ENCODE measurements at places on chromosomes 4 and X. TPM values are rescaled to one million over a fixed set of nuclear protein-coding genes. Genes with fewer than 3 reads are reported as not detected.
A peak's percentile ranks its signal among the peaks of the same experiment; 100 is the strongest.

L1CAM gene
- 16.4 TPM for total RNA-seq

GRCh38 chr4:14790494-14790893 lies 211.8 kb upstream of the CPEB2 start:
- DNase-seq, result no peak

DNA sequence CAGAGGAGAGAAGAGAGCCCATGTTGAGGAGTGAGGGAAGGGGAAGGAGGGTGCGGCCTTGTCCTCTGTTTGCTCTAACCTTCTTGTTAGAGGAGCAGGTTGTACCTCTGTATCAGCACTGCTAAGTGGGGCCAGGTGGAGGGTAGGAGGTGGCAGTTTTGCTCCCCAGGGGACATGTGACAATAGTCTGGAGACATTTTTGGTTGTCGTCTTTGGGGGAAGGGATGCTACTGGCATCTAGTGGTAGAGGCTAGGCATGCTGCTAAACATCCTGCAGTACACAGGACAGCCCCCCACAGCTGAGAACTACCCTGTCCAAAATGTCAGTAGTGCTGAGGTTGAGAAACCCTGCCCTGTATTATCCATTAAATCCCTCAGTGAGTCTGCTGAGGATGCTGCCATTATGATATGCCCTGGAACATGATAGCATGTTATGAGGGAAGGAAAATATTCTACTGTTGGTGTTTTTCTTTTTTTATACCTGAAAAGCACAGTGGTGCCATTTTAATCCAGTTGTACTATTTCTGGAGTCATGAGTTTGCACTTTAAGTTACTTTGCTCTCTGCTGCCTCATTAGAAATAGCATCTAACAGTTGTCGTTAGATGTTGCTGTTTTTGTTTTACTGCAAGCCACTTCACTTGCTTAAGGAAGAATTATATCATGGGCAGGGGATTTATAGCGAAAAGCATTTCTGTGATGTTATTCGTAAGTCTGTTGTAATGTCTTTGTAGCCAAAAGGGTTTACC lies 90.6 kb downstream of the LRP2BP start:
- DNase-seq, result peak; percentile 28

AREG gene
- not detected for total RNA-seq

DNA sequence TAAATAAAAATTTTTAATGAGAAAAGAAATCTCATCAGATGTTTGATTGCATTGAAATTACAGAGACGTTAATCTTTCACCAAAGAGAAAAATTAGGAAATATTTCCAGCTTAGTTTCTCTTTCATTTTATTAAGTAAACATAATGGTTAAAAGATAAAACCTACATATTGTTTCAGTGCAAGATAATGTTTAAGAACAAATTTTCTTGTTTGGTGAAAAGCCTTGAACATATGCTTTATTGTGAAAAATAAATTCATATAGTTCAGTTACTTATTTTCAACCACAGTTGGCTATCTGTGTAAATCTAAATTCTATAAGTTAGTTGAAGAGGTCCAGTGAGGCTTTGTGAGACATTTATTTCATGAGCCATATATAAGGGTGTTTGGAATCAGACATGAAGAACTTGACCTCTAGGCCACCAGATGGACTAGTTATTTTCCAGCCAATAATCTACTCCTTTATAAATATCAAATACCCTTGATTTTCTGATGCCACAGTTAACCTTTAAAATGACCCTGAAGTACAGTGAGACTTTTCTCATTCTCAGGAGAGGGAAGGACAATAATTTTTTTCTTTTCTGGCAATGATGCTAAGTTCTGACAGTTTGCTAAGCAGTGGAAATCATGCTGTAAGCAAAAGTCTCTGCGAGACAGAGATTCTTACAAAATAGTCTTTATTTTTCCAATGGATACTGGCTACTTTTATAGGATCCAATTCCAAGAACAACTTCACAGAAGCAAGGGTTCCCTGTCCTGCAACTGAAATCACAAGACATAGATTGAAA lies 2.5 kb downstream of the ARSJ start:
- no peak for DNase-seq

ZNF711 gene
- 0.86 TPM for total RNA-seq

GRCh38 chr4:17132226-17132625 lies 233.8 kb upstream of the LDB2 start:
- DNase-seq, result peak; percentile 10

DNA sequence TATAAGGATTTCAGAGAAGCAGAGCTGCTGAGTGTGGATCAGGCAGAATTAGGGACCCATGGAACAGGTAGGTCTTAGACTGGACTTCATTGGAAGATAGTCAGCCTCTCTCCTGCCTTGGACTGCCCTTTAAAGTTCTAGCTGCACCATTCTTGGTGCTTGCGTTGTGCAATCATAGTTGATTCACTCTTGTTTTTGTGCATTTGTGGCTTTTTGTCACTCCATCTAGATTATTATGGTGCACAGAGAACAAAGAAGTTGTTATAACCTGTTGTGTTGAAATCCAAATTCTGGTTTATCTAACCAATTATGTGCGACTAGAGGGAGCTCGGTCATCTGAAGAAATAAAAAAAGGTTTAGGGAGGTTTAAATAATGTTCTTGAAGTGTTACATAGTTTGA lies 59.3 kb downstream of the JADE1 start:
- peak; percentile 48 for DNase-seq

HOPX gene
- under 0.01 TPM for total RNA-seq

HTN3 gene
- total RNA-seq, result not detected

S100P gene
- total RNA-seq, result not detected

DNA sequence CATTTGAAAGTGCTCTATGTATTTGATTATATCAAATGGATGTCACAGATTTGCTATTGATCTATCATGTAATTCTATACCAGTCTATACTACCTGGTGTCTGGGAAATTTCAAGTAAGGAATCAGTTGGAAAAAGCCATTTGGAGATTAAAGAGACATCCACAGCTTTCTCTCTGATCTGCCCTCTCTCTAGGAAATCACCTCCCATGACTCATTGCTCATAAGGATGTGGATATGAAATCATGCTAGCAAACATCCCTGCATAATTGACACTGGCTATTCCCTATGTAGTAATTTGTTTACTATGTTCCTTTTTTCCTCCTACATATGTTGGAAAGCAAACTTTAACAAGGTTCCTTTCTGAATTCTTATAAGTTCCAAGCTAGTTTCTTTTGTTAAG lies 94.3 kb downstream of the TEX13A start:
- no peak for DNase-seq

- DNase-seq, result peak; percentile 28
These were observed 67.9 kb upstream of the TBL1X start for GRCh38 chrX:9396930-9397329.

GRCh38 chr4:5267408-5267807 lies 216.1 kb downstream of the STK32B start:
- no peak for DNase-seq

DNA sequence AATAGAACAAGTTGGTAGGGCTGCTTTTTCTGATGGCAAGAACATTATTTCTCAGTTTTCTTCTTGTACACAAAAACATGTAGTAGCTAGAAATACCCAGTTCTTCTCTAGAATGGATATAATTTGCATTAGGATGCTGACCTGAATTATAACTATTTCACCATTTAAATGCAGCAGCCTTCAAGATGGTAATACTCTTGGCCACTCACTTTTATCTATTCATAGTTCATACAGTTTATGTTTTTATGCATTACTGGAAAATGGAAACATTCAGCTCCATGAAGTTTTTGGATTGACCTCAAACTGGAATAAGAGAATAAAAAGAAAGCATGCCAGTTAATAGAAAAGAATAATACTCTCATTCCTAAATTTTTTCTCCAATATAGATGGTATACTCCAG lies 487.4 kb downstream of the PABPC4L start:
- no peak for DNase-seq

- DNase-seq, result no peak
These were observed 27.5 kb upstream of the DCTD start for GRCh38 chr4:182944484-182945213.

ADH1C gene
- not detected for total RNA-seq

DNA sequence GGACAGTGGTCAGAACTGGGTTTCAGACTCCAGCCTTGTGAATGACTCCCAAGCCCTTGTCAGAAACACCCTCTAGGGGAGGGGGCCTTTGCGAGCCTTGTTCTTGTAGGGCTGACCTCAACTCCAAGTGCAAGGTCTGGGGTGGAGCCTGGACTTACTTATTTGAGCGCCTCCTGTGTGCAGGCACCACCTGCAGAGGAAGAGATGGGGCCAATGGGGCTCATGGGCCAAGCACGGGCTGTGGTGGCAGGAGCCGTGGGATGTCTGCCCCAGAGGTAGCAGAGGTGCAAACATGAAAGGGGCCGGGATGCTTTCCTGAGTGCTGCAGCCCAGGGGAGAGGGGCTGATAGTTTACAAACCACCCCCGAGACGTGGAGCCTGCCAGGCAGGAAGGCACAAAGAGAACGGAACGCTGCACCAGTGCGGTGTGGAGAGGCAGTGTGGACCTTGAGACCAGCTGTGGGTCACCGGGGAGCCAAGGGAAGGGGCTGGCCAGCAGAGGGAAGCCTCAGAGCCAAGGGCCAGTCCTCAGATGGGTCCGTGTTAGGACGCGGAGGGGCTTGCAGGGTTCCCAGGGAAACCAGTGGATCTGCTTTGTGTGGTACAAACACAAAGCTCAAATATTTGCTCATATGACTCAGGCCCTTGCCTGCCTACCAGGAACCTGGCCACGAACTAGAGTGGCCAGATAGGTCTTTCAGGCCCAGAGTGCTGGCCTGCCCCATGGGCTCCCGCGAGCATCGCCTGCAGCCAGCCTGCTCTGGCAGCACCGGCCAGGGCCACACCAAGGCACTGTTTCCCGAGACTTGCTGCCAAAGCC lies 8.7 kb upstream of the TADA2B start:
- no peak for DNase-seq

- DNase-seq, result no peak
These were observed 452.3 kb downstream of the ZIC3 start for GRCh38 chrX:138018145-138018799.

- no peak for DNase-seq
These were observed 210.1 kb upstream of the MAB21L2 start for GRCh38 chr4:150371869-150372268.

DNA sequence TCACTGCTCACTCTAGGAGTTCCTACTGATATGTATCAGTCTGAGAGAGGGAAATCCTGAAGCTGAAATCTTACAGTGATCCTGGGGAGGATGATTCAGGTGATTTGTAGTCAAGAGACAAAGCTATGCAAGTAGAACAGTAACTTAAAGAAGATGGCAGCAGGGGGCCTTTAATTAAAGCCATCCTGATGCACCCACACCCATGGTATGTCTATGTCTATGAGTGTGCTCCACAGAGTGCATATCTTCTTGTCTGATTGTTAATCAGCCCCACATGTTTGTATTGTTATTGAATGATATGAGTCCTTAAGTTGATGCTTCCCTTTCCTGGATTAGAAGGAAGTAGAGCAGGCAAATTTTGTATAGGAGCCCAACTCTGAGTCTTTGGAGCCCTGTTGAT lies 78.8 kb downstream of the NHS start:
- no peak for DNase-seq

DNA sequence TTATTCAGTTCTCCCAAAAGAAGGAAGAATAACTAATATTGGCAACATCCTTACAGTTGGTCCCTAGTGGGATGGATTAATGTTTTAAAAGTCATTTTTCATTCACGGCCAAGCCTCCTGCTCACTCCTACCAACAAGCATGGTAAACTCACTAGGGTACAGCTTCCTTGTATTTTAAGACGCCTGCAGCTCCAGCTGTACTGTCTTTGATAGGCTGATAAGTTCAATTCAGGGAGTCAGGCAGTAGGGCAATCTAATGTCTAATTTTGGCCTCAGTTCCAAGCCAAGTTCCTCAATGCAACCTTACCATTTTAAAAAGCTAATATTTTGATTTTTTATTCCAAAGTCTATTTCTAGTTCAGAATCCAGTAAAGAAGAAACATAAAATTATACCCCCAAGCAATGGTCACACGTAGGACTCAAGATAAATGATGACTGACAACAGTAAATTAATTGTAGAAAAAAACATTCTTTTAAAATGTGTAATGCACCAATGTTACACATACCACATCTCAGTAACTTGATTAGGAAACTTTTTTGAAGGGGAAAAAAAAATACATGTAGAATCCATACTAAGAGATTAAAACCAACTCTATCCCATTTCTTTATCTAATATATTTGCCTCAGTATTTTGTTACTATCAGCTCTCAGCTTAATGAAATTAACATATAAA lies 9.3 kb downstream of the LCORL start:
- DNase-seq, result no peak

LINC00632 gene
- total RNA-seq, result 5.2 TPM

DNA sequence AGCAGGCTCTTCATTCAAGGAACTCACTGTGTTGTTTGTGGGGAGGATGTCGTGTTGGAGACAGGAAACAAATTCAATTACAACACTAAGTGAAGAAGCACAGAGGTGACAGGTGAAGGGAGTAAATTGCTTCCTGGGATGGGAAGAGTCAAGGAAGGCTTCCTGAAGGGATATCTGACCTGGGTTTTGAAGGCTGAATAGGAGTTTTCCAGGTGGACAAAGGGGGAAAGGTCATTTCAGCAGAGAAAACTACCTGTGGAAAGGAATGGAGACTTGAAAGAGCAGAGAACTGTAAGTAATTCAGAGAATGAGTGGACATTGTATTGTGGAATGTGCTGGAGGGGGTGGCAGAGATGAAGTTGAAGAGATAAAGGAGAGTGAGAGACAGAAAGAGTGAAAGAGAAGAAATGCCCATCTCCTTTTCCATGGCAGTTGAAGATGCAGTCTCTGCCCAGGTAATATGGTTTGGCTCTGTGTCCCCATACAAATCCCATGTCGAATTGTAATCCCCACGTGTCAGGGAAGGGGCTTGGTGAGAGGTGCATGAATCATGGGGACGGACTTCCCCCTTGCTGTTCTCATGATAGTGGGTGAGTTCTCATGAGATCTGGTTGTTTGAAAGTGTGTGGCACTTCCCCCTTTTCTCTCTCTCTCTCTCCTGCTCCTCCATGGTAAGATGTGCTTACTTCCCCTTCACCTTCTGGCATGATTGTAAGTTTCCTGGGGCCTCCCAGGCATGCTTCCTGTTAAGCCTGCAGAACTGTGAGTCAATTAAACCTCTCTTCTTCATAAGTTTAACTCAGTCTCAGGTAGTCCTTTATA lies 205.7 kb upstream of the BCOR start:
- no peak for DNase-seq

- DNase-seq, result no peak
These were observed 14.9 kb upstream of the EXOSC9 start for GRCh38 chr4:121786221-121786620.

- peak; percentile 17 for DNase-seq
These were observed 285.2 kb upstream of the GATB start for GRCh38 chr4:152045807-152046571.

RAI2 gene
- not detected for total RNA-seq

GRCh38 chr4:32477518-32477917 lies 1757.3 kb downstream of the PCDH7 start:
- no peak for DNase-seq

Measured in fibroblast of villous mesenchyme (primary cell).